ENCODE measurements at places on chromosomes 7 and 10. TPM values are rescaled to one million over a fixed set of nuclear protein-coding genes. Genes with fewer than 3 reads are reported as not detected.

The TRIL gene
- polyA plus RNA-seq = 47.9 TPM

The MPP7 gene
- 12.2 TPM for polyA plus RNA-seq

The IKZF1 gene
- 2.1 TPM for polyA plus RNA-seq

The MKX gene
- 0.85 TPM for polyA plus RNA-seq

The UPK3BL1 gene
- polyA plus RNA-seq = 26.7 TPM

The PRSS37 gene
- 0.59 TPM for polyA plus RNA-seq

The CXCL12 gene
- polyA plus RNA-seq = 192 TPM

The SP4 gene
- polyA plus RNA-seq = 10.7 TPM

The ATAD1 gene
- 51.3 TPM for polyA plus RNA-seq

The CYP3A5 gene
- polyA plus RNA-seq = 17.9 TPM

The CC2D2B gene
- 1.9 TPM for polyA plus RNA-seq

The MACROH2A2 gene
- 73.2 TPM for polyA plus RNA-seq

The PPP1R9A gene
- 24.5 TPM for polyA plus RNA-seq

The BLOC1S2 gene
- 28.9 TPM for polyA plus RNA-seq

The NPFFR1 gene
- polyA plus RNA-seq = 0.46 TPM

The UBE2D4 gene
- polyA plus RNA-seq = 15.2 TPM

The HYAL4 gene
- polyA plus RNA-seq = not detected

The INMT gene
- polyA plus RNA-seq = 22.8 TPM

The SNX10 gene
- 7.4 TPM for polyA plus RNA-seq

The CDC14C gene
- 0.06 TPM for polyA plus RNA-seq

The AQP1 gene
- 177 TPM for polyA plus RNA-seq

The CASD1 gene
- polyA plus RNA-seq = 54.5 TPM

The AKR1C4 gene
- polyA plus RNA-seq = not detected

The CYTH3 gene
- 29.8 TPM for polyA plus RNA-seq

The TMEM236 gene
- 0.33 TPM for polyA plus RNA-seq

The PLXNA4 gene
- 2.3 TPM for polyA plus RNA-seq

The PKD2L1 gene
- 0.31 TPM for polyA plus RNA-seq

Data from left lung (tissue), 14 donors.